ENCODE measurements at places on chromosomes 4 and X. TPM values are rescaled to one million over a fixed set of nuclear protein-coding genes. Genes with fewer than 3 reads are reported as not detected.

DNA sequence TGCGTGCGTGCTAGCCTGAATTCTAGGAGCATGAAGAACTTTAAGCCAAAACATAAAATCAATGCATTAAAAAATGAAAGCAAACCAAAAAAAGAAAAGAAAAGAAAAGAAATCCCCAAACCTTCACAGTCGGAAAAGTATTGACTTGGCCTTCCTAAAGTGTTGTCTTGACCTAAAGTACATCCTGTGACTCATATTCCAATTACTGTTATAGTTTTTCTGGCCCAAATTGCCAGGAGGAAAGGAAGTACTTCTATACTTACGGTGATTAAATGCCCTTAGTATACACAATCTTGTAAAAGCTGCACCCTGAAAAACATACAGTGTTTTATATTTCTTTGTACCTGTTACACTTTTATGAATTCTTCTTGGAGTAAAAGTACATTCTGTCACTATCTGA, 512.8 kb downstream of the ANKRD50 start:
- no peak for DNase-seq

DNA sequence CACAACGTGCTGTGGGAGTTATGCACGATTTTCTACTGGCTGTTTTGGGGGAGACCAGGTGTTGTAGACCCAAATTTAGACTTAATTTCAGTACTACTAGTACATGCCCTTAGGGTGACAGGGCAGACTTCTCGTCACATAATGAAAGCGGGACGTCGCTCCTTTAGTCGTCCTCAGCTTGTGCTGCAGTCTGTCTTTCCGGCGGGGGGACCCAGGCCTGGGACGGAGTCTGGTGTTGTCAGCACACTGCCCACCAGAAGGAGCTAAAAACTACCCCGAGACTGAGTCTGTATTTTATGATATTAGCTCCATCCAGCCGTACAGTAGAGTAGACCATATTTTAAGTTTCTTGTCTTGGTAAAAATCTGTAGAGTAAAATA, 35.5 kb downstream of the NOP14 start:
- no peak for DNase-seq

DNA sequence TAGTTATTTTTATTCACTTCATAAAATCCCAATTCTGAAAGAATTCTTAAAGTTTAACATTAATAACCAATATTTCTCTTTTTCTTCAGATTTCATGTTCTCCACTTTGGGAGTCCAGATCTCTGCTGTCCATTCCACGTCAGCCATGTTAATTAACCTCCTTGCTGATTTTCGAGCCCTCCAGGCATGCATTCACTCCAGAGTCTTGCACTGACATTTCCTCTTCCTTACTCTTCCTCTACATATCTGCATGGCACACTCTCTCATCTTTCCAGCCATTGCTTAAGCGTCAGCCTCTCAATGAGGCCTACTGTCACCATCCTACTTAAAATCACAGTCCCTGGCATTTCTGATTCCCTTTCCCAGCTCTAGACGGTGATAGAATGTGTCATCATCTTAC, 144.8 kb downstream of the MAD2L1 start:
- DNase-seq, result no peak

DNA sequence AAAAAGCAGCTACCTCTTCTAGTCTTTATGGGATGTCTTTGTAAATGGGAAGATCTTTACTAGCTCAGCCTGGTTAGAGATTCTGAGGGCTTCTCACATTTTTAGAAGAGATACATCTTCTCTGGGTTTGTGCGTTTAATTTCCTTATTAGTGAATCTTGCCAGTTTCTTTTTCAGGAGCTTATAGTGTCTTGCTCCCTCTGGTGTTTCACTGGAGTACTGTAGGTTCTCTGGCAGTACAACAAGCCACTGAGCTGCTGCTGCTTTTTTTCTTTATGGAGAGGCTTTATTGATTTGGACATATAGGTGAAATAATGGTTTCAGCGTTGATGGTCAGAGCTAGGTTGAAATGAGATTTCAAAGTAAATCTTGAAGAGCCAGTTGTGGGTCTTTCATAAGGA, 82.9 kb downstream of the LAS1L start:
- DNase-seq, result no peak

- DNase-seq, result peak; percentile 82
These were observed 6.1 kb downstream of the TACC3 start for GRCh38 chr4:1727117-1728031.

GRCh38 chrX:11704725-11705495, 39.2 kb upstream of the ARHGAP6 start:
- DNase-seq, result no peak

- no peak for DNase-seq
These were observed 20.0 kb upstream of the S100G start for GRCh38 chrX:16629909-16630308.

GRCh38 chr4:26288355-26288909, 32.4 kb upstream of the RBPJ start:
- no peak for DNase-seq

DNA sequence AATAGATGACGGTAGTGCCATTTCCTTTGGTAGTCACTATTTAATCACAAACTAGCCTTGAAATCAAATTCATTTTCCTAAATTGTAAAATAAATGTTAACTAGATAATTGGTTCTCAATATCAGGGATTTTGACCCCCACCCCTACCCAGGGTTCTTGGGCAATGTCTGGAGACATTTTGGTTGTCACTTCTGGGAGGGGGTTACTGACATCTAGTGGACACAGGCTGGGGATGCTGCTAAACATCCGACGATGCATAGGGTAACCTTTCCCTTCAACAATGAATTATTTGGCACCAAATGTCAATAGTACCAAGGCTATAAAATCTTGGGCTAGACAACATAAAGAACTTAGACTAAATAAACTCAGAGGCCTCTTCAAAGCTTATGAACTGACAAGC, 285.8 kb upstream of the TRPC5 start:
- DNase-seq, result no peak

DNA sequence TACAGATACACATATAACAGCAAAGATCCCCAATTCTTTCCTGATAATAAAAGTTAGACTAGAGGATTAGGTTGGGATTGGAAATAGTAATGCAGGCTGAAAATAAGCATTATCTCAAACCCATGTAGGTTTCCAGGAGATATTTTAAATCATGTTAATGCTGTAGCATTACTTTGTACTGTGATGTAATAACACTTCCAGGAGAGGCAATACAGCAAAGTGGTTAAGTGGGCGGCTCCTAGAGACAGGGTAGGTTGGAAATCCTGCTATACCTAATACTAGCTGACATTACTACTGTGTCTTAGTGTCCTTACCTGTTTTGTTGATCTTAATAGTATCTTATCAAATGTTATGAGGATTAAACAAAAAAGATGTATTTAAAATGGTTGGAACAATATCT, 9.6 kb downstream of the PAICS start:
- no peak for DNase-seq

GRCh38 chr4:37728064-37728463, 41.9 kb upstream of the RELL1 start:
- no peak for DNase-seq

- no peak for DNase-seq
These were observed 123.6 kb upstream of the RBPJ start for GRCh38 chr4:26197018-26197779.

DNA sequence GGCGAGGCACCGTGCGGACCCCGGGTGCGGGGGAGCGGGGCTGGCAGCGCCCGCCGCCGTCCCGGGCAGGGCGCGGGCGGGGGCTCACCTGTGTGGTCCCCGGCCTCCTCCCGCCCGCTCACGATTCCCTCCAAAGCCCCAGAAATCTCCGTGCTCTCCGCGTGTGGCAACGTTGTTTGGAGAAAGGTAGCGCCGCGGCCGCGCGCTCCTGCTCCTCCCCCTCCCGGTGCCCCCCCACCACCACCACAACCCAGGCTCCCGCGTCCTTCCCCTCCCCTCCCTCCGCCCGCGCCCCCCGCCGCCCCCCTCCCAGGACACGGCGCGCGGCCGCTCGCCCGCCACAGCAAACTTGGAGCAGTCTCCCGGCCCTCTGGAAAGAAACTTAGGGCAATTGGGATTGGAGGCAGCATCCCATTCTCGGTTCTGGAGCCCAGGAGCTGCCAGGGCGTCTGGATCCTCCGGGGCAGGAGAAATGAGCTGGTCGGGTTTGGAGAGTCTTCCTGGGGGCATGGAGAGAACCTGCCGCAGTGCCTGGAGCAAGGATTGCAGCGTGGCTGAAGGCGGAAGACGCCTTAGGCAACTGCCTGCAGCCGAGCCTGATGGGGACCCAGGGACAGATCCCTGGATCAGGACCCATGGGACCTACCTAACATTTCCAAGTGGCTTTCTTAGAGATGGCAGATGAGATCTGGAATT, 855 bp downstream of the KLF3 start:
- peak; percentile 68 for DNase-seq

DNA sequence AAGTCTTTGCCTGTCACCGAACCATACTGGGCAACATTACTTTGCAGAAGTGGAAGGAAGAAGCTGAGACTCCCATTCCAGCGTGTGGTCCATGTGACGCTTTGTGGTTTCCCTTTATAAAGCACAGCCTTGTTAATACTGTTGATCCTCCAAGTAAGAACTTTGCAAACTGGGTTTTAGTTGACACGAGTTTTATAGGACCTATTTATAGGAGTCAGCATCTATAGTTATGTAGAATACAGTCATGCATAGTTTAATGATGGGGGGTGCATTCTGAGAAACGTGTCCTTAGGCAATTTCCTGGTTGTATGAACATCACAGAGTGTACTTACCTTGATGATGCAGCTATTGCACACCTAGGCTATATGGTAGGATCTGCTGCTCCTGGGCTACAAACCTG, 1879.4 kb upstream of the TENM3 start:
- no peak for DNase-seq

DNA sequence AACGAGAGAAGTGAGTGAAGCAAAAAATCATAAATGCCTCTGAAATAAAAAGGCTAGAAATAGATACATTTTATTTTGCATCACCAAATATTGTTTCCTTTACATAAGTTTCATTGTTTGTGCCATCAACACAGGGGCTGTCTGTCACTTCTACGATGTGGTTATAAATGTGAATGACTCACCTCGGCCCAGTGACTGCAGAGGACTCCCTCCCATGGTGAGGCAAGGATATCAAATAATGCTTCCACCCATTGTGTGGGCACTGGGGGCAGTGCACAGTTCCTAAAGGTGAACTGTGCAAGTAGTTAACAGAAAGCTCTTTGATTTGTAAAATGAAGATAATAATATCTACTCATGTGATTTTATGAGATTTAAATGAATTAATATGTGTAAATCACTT, 230.3 kb upstream of the NEIL3 start:
- DNase-seq, result no peak

DNA sequence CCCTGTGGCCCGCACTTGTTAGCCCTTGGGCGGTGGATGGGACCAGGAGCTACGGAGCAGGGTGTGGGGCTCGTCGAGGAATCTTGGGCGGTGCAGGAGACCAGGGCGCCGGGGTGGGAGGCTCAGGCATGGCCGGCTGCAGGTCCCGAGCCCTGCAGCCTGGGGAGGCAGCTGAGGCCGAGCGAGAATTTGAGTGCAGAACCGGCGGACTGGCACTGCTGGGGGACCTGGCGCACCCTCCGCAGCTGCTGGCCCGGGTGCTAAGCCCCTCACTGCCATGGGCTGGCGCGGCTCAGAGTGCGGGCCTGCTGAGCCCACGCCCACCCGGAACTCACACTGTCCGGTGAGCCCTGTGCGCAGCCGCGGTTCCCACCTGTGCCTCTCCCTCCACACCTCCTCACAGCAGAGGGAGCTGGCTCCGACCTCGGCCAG, 73.6 kb upstream of the TLL1 start:
- no peak for DNase-seq

GRCh38 chr4:53863158-53863557, 201.2 kb downstream of the CHIC2 start:
- no peak for DNase-seq

GRCh38 chrX:49762175-49762720, 66.5 kb upstream of the PAGE1 start:
- DNase-seq, result no peak

DNA sequence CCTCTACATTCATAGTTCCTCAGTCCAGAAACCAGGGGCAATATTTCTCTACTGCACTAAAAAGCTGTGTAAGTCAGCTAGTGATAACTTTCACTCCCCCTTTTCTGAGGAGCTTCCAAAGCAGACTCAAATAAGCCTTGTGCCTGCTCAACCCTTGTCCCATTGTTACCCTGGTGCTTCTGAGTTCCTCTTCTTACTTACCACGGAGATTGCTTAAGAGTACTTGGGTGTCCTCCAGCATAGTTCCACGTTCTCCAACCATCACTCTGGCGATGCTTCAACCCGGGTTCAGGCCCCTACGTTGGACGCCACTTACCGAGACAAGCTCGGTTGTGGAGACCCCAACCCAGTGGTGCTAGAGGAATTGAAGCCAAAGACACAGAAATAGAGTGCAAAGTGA, 71.6 kb downstream of the ADAM29 start:
- DNase-seq, result no peak

Gene COL25A1
- 0.59 TPM for total RNA-seq

Gene RAI2
- total RNA-seq, result 13.9 TPM

Gene FAM3A
- 61.2 TPM for total RNA-seq

Gene TIGD4
- total RNA-seq, result 0.28 TPM

Gene TEX13B
- total RNA-seq, result not detected

Gene AKAP4
- not detected for total RNA-seq

Gene ALAS2
- 8.3 TPM for total RNA-seq

Gene SPATA18
- 4.3 TPM for total RNA-seq

Gene PDZD4
- total RNA-seq, result 2.1 TPM

Gene PARM1
- total RNA-seq, result 88.9 TPM

Gene ZMAT1
- total RNA-seq, result 4.2 TPM

Gene F8A3
- total RNA-seq, result 9.2 TPM

Gene KIAA0232
- 47.5 TPM for total RNA-seq

Gene MCTS1
- total RNA-seq, result 25.3 TPM
